ENCODE measurements at places on chromosomes 7 and 10.

GRCh38 chr7:111877931-111878330 is 315.6 kb upstream of the IMMP2L start:
- no peak for DNase-seq

DNA sequence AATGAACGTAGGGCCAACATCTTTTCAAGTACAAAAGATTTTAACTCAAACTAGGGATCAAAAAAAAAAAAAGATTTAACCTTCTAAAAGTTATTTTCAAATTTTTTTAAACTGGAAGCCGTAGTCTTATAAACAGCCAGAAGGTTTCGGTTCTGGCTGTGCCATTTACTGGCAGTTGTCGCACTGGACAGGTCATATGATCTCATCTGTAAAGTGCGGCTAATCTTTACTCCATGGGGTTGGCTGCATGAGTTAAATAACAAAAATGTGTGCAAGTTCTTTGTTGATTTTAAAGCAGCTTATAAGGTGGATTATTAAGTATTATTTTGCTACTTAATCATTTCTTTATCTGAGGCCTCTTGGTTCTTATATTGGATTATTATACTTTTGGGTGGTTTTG is 36.6 kb downstream of the TRUB1 start:
- DNase-seq: no peak

DNA sequence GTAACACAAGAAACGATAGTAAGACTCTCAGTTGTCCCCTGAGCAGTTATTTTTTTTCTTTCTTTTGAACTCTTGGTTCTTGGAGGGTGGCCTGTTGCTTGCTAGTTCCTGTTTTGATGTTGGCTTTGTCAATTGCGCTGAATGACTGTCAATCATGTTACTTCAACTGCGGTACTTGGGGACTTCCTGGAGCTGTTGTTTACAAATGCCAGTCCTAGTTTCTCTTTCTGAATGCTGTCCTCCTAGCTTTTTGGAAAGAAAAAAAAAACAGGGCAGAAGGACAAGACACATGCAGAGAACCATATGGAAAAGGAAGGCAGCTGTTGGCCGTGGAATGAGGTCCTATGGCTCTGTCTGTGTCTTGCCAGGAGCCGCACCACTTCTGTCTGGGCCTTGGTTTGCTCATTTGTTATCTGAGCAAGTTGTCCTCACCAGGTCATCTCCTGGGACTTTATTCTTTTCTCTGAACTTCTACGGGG is 7.0 kb upstream of the PDCD4 start:
- DNase-seq: peak; percentile 18

DNA sequence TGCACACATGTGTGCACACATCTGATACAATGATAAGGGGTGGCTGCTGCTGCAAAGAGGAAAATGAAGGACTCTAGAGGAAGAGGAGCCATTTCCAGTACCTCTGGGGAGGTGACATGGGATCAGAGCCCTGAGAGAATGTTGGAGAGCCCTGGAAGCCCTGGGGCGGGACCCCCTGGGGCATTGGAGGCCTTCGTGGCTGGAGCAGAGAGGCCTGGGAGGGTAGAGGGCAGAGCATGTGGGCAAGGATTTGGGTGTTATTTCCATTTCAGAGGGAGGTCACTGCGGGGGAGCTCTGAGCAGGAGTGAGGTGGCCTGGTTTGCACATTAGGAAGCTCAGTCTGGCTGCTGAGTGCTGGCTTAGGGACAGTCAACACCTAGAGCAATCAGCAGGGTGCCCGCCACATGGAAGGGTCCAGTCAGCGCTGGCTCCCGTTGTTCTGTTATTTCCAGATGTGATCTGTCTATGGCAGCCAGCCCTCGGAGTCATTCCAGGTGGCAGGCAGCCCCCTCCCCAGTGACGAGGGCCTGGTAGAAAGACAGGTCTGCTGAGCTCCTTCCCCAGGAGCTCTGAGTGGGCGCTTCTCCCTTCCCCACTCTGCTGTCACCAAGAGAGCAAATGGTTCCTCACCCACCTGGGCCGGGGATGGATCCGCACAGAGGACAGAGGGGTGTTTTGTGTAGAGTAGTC is 24.1 kb upstream of the BTBD16 start:
- no peak for DNase-seq

DNA sequence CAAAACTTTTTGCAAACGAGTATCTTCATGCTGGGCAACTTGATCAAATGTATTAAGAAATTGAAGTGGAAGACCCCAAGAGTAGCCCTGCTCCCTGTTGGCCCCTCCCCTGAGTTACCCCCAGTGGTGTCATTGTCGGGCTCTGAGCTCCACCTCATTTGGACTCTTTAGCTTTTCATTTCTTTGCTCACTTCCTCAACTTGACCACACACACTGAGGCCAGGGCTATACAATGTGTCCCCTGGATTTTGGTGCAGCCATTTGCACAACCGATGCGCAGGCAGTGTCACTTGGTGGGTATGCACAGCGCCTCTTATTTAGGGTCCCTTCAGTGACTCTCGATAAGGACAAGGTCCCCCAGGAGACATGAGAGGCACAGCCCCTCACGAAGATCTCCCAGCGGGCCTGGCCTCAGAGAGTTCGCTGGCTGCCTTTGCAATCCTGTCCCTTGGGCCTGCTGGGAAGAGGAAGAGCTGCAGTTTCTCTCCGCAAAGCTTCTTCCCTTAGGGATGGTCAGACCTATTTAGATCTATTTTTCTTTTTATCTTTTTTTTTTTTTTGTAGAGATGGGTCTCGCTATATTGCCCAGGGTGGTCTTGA is 2.5 kb upstream of the MUC3A start:
- no peak for DNase-seq

DNA sequence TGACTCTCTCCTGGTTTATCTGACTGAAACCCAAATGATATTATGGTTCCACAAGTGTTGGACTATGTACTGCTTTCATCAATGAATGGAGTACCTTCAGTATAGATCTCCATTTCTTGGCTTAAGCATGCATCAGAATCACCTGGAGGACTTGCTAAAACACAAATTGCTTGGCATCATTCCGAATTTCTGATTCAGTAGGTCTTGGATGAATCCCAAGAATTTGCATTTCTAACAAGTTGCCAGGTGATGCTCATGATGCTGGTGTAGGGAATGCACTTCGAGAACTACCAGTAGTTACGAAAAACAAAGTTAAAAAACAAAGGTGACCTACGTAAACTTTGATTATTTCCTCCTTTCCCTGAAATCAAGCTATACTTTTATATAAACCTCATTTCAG is 119.0 kb upstream of the FEZF1 start:
- no peak for DNase-seq

DNA sequence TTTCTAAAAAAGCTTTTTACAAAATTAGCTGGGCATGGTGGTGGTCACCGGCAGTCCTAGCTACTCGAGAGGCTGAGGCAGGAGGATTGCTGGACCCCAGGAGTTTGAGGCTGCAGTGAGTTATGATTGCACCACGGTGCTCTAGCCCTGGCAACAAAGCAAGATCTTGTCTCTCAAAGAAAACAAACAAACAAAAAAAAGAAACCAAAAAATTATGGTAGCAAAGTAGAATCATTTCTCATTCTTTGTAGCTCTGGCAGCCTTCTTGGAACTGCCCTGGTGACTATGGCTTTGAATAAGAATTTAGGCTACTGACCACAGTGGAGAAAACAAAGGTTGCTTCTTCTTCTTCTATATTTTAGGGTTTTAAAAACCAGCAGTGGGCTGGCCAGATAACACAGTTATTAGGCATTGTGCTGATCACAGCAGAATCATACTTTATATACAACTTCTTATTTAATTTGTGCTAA is 41.9 kb upstream of the PRKAR2B start:
- no peak for DNase-seq

DNA sequence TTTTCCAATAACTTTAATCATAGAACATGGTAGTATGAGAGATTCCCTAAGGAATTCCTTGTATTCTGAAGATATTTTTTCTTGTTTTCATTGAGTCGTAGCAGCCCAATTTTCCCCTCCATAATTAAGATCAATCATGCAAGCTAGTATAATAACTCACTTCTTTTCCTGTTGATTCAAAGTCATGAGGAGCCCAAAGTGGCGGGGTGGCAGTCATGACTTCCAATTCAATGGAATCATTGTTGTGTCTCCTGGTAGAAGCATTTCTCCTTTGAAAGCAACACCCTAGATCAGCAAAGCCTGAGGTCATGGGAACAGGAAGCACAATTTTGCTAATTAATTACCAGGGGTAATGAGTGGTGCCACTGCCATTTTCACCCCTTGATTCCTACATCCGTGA is 77.6 kb upstream of the MAGI2 start:
- DNase-seq: no peak

Data from activated T-helper 1 cell treated with Interleukin-2 at 50 U/mL for 16 hours (primary cell).